Hematopoietic multipotent progenitor cell treated with erythropoietin and hydrocortisone succinate and interleukin-3 and kit ligand, for 6 days (in vitro differentiated cells): ENCODE measurements at places on chromosomes 11 and 22.

- no peak for DNase-seq
Observed at GRCh38 chr11:2267306-2267850, 3.0 kb downstream of the ASCL2 start.

GRCh38 chr11:93225662-93226061 is 27.9 kb upstream of the SLC36A4 start:
- peak; percentile 55 for DNase-seq

DNA sequence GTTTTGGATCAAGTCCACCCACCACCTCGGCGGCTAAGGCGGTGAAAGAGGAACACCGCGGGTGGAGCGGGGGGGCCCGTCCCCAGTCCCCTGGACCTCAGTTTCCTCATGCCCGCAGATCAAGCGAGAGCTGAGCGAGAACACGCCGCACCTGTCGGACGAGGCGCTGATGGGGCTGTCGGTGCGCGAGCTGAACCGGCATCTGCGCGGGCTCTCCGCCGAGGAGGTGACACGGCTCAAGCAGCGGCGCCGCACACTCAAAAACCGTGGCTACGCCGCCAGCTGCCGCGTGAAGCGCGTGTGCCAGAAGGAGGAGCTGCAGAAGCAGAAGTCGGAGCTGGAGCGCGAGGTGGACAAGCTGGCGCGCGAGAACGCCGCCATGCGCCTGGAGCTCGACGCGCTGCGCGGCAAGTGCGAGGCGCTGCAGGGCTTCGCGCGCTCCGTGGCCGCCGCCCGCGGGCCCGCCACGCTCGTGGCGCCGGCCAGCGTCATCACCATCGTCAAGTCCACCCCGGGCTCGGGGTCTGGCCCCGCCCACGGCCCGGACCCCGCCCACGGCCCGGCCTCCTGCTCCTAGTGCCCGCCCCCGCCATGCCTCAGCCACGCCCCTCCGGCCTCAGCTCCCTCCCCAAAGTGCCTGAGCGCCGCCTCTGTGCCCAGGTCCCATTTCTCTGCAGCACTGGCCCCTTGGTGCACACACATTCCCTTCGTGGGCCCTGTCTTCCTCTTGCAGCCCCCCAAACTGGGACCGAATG is 12.7 kb downstream of the MAFF start:
- DNase-seq = peak; percentile 80

DNA sequence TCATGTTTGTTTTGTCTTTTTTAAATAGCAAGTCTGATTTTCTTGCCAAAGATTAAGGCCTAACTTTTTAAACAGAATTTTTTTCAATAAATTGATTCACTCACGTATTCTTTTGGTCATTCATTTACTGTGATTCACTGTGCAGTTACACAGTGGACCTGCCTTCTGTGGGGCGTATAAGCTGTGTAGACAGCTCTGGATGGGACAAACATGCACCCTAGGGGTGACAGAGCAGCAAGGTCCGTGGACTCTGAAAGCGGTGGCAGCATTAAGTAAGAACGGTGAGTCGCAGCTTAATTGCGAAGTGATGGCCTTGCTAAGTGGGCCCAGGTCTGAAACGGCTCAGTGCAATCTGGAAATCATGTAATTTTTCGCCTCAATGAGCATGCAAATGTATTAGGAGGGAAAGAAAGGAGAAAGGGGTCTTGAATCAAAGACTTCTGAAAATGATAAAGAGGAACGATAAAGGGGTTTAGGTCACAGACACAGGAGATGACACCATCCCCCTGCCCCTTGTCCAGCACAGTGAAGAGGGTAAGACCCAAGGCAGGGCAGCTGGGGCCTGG is 113.1 kb downstream of the SPATA19 start:
- no peak for DNase-seq

GRCh38 chr11:123260511-123261211 is 65.6 kb upstream of the CLMP start:
- no peak for DNase-seq

- DNase-seq = peak; percentile 19
Observed at GRCh38 chr22:27283714-27284113, 517.8 kb downstream of the MN1 start.

DNA sequence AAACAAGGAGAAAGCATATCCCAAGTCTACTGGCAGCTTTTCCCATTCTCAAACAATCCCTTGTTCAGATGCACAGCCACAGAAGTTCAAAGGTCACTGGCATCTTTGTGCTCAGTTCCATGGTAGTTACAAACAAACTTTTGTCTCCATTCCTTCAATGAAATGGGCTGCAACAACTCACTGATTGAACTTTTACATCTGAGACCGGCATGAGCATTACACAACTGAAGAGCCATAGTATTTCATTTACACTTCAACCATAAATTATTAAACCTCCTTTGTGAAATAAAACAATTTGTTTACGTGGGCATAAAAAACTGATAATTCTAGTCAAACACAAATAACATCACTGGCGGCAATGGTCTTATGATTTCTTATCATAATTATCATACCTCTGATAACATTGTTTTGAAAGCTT is 67.8 kb upstream of the ARHGAP32 start:
- DNase-seq = no peak

DNA sequence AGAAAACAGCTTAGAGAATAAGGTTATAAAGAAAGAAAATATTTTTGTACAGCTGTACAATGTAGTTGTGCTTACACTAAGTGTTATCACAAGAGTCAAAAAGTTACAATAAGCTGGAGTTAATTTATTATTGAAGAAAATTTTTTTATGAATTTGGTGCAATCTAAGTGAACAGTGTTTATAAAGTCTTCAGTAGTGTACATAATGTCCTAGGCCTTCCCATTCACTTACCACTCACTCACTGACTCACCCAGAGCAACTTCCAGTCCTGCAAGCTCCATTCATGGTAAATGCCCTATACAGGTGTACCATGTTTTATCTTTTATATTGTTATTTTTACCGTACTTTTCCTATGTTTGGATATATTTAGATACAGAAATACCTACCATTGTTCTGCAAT is 34.7 kb downstream of the GDPD4 start:
- DNase-seq = no peak

GRCh38 chr11:123233975-123234334 is 38.9 kb upstream of the CLMP start:
- DNase-seq = no peak

DNA sequence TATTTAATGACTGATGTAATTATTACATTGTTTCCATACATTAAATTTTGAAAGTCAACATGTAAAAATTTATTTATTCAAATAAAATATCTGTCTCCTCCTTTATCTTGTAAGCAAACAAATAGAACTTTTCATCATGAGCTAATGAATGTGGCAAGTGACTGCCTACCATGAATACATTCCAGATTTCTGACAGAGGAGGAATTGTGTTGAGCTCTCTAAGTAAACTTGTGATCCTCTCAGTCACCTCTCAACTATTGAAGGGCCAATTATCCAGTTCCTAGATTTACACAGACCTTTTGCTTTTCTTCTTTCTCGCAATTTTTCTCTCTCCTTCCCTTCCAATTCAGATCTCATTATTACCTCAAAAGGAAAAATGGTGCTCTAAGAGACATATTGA is 21.5 kb downstream of the PRRG4 start:
- DNase-seq = no peak

- DNase-seq = no peak
Observed at GRCh38 chr11:78318321-78319114, 99.1 kb downstream of the GAB2 start.

GRCh38 chr22:29762263-29762662 is 4.5 kb downstream of the ZMAT5 start:
- DNase-seq = no peak

DNA sequence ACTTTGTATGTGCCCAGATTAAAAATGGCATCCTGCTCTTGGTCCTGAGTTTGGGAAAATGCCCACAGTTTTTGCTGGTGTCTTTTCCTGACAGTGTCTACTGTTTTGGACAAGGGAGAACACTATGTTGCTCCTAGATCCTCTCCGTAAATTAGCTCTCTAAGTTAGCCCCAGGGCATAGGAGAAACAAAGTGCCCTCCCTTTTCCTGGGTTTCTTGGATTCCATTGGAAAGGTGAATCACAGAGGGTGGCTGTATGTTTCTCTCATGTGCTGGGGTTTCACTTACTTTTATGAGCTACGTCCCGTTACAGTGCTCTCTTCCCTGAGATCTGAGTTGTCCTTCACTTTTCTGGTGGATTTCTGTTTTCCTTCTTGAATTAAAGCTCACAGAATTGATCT is 782.8 kb downstream of the CNTN5 start:
- DNase-seq = no peak

DNA sequence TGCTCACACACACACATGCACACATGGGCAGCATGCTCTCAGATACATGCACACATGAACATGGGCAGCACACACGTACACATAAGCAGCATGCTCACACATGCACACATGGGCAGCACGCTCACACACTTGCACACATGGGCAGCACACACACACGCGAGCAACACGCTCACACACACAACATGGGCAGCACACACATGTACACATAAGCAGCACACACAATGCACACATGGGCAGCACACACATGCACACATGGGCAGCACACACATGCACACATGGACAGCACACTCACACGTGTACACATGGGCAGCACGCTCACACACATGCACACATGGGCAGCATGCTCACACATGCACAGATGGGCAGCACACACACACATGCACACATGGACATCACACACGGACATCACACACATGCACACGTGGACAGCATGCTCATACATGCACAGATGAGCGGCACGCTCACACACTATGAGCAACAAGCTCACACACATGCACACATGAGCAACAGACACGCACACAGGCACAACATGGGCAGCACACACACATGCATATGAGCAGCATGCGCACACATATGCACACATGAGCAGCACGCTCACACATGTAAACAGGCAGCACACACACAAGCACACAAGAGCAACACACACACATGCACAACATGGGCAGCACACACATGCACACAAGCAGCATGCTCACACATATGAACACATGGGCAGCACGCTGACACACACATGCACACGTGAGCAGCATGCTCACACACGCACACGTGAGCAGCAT is 43.0 kb downstream of the RTN4R start:
- DNase-seq = no peak

DNA sequence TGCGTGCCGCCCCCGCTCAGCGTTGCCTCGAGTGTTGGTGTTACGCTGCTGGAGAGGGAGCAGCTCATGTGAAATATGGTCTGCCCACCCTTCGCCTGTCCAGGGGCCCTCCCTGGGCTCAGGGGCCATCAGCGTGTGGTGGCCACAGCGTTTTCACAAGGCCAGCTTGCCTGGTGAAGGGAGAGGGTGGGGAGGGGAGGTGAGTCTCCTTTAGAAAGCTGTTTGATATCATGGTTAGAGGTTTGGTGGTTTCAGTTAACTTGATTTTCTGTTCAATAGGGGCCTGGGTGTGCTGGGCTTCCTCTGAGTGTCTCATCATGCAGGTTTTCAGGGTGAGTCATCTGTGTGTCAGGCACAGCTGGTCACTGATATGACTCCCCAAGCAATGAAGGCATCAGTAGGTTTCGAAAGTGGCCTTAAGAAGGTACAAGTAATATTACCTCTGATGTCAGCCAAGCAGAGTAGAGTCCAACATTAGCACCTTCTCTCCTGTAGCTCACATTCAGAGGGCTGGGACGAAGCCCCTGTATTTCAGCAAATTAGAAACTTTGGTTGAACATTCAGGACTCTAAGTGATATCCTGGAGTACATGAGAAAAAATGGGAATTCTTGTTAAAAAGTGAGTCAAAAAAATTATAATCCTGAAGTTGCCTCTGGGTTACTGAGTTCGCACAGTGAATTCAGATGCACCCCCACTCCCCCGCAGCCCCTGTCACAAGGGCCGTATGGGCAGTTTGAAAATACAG is 172.5 kb downstream of the TBC1D22A start:
- peak; percentile 93 for DNase-seq

DNA sequence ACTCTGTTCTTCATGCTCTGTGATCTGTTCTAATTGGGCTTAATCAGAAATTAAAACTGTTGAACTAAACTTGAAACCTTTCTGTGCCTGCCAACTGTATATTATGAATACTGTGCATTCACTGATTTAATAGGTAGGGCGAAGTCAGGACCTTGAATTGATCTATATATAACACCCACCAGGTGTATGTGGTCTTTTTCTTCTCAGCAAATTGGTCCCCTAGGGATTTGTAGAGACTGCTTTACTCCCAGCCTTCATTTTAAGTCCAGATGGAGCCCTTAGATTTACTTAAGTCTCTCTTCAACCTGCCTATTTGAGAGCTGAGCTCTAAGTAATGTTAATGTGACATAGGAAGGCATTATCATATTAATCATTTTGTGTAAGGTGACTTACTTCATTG is 257.5 kb downstream of the TMEM135 start:
- DNase-seq = no peak

- DNase-seq = no peak
Observed at GRCh38 chr11:115985896-115986295, 481.7 kb upstream of the CADM1 start.

GRCh38 chr11:101915791-101916291 is 481 bp downstream of the ANGPTL5 start:
- DNase-seq = peak; percentile 46

DNA sequence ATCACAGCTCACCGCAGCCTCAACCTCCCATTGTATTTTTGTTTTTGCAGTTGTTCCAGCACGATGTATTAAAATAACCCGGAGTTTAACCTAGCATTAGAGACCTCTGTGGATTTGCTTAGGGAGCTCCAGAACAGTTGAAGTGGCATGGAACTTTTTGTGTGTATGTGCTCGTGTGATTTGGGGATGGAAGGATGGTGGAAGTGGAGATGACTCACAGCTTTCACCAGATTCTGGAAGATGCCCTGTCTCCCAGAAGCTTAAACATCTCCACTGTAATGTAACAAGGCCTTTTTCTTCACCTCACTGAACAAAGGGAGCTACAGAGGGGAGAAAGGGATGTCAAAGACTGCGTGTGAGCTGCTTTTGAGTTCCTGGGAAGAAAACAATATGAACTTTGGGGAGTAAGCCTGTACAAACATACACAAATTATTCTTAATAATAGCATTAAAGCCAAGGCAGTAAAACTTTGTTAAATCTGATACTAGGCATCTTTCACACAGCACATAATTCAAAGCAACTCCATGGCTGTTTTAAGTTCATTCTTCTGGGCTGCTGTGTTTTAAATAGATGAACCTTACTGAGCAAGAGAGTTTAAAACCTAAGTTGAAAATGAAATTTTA is 226.4 kb downstream of the ADAMTS15 start:
- no peak for DNase-seq

DNA sequence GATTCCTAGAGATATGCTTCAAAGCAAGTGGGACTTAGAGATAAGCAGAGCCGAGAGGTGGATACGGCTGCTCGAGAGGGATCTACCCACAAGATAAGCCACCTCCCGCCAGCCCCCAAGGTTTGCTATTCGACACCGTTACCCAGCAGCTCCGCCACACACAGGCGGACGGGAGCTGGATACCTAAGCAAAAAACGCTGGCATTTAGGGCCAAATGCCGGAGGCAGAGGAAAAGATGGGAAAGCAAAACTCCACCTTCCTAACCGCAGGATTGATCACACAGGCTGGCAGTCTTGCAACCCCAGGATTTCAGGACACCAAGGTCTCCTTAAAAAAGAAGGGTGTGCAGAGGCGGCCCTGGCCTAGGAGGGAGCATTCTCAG is 709 bp downstream of the FTH1 start:
- peak; percentile 92 for DNase-seq

- DNase-seq = no peak
Observed at GRCh38 chr22:25102722-25103121, 96.9 kb upstream of the CRYBB3 start.

GRCh38 chr11:132050049-132050448 is 679.6 kb downstream of the NTM start:
- no peak for DNase-seq
